ENCODE measurements at places on chromosomes 6 and 20. TPM values are rescaled to one million over a fixed set of nuclear protein-coding genes. Genes with fewer than 3 reads are reported as not detected.

The ACOT8 gene
- total RNA-seq, result 21.3 TPM

The OPN5 gene
- total RNA-seq, result not detected

GRCh38 chr6:139161817-139162284 lies 27.0 kb downstream of the HECA start:
- no peaks in the 10 kb centered on the region for H3K27me3 ChIP-seq
- no peaks in the 10 kb centered on the region for H3K36me3 ChIP-seq
- peaks cover 73% of the 10 kb centered on the region for H3K4me1 ChIP-seq

DNA sequence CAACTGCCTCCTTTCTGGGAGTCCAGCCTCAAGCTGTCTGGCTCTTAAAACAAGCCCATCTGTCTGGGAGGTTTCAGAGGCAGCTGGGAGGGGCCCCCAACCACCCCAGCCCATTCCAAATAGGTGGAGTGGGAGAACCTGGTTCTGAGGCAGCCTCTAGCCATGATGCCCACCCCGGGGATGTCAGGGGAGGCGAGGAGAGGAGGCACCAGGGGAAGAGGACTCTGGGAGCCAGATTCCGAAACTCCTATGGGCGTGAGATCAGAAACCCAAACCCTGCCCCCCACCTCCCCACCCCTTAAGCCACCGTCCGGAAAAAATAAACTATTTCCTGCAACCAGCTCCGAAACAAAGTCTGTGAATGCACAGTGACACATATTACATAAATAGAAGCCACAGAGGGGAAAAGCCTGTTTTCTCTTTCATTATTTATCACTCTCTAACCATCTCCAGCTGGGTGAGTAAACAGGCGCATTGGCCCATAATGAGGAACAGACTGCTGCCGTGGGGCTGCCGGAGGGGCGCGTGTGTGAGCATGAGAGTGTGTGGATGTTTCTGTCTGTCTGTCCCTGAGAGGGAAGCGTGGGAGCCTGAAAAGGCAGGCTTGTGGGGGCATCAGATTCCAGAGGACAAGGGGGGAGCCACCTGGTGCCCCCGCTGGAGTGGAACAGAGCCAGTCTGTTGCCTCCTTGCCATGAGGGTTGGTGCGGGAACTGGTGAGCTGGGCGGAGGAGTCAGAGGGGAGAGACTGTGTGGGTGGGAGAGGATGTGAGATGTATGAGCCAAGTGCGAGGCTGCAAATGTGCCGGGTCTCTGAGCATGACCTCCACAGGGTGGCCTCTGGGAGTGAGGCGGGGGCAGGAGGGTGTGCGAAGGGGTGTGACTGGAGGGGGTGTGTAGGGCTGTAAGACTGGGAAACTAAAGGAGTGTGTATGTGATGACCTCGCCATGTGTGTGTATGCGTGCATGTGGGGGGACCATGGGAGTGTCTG lies 14.3 kb upstream of the FOXP4 start:
- peaks cover 69% of the 10 kb centered on the region for H3K27me3 ChIP-seq
- no peak overlapping the region for H3K4me3 ChIP-seq
- DNase-seq, result no peak
- H3K27ac ChIP-seq, result no peak overlapping the region
- no peaks in the 10 kb centered on the region for H3K36me3 ChIP-seq
- H3K4me1 ChIP-seq, result no peaks in the 10 kb centered on the region

DNA sequence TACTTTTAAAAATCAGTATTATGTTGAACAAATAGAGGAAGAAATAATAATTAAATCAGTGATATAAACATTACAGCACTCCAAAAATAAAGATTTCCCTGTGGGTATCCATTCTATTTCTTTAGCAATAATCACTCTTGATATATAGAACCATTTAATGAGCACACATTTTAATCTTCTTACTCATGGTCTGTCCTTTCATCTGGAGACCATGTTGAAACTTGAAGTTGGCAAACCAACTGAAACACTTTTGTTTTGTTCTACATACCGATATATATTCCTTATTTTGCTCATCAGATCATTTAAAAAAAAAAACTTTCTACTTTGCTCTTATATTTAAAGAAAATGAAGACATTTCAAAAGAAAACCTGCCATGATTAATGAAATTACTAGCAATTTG lies 13.4 kb downstream of the C6orf58 start:
- H3K27ac ChIP-seq, result no peak overlapping the region
- no peak for DNase-seq
- H3K27me3 ChIP-seq, result no peaks in the 10 kb centered on the region
- no peaks in the 10 kb centered on the region for H3K36me3 ChIP-seq
- H3K4me1 ChIP-seq, result no peaks in the 10 kb centered on the region

DNA sequence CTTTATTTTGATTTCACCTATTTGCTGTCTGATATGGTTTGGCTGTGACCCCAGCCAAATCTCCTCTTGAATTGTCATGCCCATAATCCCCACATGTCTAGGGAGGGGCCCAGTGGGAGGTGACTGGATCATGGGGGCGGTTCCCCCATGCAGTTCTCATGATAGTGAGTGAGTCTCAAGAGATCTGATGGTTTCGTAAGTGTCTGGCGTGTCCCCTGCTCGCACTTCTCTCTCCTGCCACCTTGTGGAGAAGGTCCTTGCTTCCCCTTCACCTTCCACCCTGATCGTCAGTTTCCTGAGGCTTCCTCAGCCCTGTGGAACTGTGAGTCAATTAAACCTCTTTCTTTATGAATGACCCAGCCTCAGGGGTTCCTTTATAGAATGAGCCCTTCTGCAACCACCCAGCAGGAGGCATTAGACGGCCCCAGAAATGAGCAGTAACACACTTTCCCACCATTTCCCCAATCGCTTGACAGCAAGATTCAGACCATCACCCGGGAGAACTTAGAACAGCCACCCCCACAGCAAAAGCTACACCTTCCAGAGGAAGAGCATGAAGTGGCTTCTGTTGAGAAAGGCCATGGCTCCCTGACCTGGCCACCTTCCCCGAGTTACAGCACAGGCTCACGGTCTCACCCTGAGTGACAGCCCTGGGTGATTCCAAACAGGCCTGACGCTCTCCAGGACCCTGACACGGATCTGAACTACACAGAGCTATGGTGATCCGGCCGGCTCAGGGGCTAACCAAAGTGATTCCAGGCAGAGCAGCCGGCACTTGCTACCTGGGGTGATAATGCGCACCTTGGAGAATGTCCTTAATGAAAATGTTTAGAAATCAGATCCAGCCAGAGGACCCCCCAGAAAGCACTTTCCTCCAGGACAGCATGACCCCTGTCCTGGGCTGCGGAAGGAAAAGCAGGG lies 131.2 kb upstream of the CDH4 start:
- H3K27ac ChIP-seq, result no peak overlapping the region
- no peaks in the 10 kb centered on the region for H3K27me3 ChIP-seq

DNA sequence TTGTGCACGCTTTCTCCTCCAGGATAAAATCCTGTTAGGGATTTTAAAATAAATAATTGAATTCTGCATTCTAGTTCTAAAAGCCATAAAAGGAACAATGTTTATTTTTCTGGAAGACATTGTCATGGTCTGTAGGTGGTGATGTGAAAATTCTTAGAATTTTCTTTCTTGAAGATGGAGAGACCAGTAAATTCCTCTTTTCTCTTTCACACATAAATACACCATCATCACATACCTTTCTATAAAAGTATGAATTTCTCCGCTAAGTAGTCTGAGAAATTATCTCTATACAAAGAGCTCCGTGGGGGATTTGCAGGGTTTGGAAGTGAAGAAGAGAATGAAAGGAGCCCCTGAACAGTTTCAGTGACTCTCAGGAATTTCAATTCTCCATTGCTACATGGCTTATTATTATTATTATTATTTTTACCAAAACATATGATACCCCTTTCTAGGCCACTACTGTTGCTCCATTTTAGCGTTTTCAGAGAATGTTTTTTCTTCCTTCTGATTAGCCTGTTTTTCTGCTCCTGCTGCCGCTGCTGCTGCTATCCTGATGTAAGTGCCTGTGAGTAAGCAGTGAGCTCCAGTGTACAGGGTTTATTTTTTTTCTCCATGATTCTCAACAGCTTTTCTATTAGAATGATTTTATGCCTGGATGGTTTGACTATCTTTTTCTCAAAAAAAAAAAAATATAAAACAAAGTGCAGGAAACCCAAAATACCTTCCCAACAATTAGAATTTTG lies 145.8 kb downstream of the SAMD5 start:
- no peaks in the 10 kb centered on the region for H3K36me3 ChIP-seq
- H3K27ac ChIP-seq, result no peak overlapping the region
- H3K27me3 ChIP-seq, result no peaks in the 10 kb centered on the region
- no peak for DNase-seq
- H3K4me3 ChIP-seq, result no peak overlapping the region
- peaks cover 12% of the 10 kb centered on the region for H3K4me1 ChIP-seq

DNA sequence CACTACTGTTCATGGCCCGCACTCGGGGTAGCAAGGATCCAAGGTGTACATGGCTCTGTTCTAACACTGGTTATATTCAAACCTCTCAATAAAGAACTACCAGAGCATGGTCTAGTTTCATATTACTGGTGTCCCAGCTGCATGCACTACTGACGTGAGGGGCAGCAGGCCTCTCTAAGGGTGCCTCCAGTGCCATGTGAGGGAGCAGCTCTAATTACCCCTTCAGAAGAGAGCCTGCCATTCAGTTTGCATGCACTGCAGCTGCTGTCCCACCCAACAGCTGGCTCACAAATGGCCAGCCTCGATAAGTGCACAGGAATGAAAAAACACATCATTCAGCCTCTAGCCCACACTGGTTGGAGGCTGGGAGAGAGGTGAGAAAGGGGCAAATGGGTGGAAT lies 85.2 kb downstream of the SMLR1 start:
- no peak overlapping the region for H3K27ac ChIP-seq
- H3K27me3 ChIP-seq, result no peaks in the 10 kb centered on the region
- peaks cover 33% of the 10 kb centered on the region for H3K4me1 ChIP-seq
- DNase-seq, result no peak

The LRP11 gene
- 14.9 TPM for total RNA-seq

DNA sequence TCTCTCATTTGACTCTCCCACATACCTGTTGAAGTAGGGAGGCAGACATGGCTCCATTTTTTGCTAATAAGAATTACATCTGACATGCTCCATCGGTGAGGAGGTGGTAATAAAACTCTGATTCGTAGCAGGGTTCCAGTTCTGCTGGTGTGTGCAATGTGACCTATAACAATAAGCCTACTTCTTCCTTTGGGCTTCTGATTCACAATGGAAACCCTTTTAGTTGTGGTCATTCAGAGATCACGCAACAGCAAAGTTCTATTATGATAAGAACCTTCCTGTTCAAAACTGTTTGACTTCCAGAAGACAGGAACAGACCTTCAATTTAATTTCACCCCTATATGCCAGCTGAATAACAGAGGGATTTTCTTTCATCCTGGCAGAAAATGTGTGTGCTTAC lies 31.4 kb upstream of the GSTA4 start:
- no peak for DNase-seq
- H3K4me3 ChIP-seq, result no peak overlapping the region
- no peak overlapping the region for H3K27ac ChIP-seq
- no peaks in the 10 kb centered on the region for H3K4me1 ChIP-seq
- peaks cover 85% of the 10 kb centered on the region for H3K36me3 ChIP-seq
- H3K27me3 ChIP-seq, result no peaks in the 10 kb centered on the region

- H3K27me3 ChIP-seq, result no peaks in the 10 kb centered on the region
- H3K4me3 ChIP-seq, result no peak overlapping the region
- H3K4me1 ChIP-seq, result no peaks in the 10 kb centered on the region
- DNase-seq, result no peak
- H3K27ac ChIP-seq, result no peak overlapping the region
- no peaks in the 10 kb centered on the region for H3K36me3 ChIP-seq
Observed at GRCh38 chr20:21832442-21833385, 127.2 kb downstream of the PAX1 start.

The CNR1 gene
- total RNA-seq, result 0.42 TPM
